ENCODE measurements at places on chromosomes 6 and 20.

DNA sequence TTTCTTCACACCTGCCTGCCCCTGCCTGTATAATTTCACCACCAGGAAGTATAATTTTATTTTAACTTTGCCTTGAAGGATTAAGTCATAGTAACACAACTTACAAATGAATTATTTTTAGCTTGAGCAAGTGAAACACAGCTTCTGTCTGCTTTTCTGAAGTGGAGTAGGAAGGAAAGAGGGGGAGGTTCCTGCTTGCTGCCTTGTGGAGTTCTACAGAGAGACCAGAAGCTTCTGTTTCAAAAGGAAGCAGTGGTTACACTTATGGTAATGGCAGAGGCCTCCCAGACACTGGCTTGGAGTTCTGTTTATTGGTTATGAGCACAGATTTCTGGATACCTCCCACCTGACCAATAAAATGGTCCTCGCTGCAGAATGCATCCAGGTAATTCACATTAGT, 159.6 kb downstream of the TMEM200A start:
- no peak for DNase-seq

DNA sequence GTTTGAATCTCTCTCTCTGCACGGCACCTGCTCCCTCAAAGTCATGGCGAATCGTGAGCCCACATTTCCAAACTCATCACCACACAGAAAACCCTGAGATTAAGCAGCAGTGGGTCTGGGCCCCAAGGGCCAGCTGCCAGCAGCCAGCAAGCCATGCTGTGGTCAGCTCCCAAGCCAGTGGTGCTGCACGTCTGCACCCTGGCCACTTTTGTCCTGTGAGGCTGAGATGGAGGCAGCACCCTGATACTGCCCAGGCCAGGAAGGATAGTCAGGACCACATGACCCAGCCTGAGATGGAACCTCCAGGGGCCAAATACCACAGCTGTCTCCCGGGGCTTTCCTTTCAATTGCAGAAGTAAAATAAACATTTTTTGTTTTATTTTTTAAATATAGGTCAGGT, 93.9 kb downstream of the PRND start:
- no peak for DNase-seq

DNA sequence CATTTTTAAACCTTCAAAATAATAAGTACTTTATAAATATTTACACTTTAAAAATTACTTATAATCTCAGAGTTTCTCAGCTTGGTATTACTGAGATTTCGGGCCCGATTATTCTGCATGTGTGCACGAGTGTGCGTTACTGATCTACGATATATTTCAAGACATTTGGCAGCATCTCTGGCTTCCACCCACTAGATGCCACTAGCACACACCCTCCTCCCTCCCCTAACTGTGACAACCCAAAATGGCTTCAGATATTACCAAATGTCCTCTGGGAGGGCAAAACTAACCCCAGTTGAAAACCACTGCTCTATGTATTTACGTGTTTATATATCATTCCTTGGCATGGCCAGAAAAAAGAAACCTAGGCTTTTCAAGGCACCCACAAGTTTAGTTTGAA, 95.9 kb downstream of the FYN start:
- no peak for DNase-seq

DNA sequence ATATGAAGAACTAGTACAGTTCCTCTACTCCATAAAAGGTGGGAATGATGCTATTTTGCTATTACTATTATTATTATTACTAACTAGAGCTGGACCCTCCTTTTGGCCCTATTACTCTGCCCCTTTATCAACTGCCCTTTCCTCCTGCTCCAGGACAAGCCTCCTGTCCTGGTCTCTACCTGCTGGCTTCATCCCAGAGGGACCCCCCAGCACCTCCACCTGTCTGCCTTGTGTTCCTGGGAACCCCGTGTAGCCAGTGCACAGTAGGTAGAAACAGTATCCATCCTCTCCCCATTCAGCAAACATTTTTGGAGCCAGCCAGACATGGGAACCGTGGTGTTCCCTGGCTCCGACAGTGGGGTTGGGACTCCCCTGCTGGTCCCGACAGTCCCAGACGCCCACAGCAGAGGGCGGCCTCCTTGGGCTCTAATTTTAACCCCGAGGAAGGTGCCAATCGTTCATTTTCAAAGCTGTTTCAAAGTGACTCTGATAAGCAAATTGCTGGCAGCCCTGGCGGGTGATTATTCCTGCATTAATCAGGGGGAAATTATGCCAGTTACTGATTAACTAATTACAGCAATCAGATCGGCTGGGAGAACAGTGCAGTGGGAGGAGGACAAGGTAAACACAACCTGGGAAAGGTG, 44.2 kb upstream of the MDGA1 start:
- no peak for DNase-seq

DNA sequence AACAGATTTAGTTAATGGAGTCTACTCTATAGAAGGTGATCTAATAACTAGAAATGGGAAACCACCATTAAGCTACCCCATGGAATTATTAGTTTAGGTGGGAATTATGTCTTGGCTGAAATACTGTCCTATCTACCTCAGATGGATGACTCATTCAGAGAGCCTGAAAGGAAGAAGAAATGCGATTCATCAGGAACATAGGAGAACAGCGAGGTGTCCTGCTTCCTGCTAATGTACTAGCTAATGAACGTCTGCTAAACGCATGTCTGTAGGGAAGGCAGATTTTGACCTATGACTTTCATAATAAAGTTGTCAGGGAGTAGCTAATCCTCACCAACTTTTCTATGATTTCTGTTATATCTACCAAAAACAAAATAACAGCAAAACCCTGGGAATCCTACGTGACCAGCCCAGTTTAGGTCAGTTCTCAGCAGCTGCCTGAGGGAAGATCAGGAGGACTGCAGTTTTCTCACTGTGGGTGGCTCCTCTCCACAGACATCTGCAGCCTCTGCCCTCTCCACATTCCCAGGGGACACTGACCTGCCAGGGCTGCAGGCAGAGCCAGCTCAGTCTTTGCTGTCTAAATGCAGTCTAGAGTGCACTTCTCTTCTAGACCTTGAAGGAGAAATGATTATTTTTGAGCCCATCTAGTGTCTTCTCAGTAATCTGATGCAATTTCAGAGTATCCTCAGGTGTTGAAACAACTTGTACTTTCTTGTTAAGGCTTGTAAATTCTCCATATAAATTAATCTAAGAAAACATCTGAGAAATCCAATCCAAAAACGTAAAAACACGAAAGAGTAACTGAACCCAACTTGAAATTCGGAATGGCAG, 18.1 kb upstream of the SFT2D1 start:
- no peak for DNase-seq

- no peak for DNase-seq
Measured at GRCh38 chr6:35600659-35601125, 88.0 kb upstream of the TULP1 start.

DNA sequence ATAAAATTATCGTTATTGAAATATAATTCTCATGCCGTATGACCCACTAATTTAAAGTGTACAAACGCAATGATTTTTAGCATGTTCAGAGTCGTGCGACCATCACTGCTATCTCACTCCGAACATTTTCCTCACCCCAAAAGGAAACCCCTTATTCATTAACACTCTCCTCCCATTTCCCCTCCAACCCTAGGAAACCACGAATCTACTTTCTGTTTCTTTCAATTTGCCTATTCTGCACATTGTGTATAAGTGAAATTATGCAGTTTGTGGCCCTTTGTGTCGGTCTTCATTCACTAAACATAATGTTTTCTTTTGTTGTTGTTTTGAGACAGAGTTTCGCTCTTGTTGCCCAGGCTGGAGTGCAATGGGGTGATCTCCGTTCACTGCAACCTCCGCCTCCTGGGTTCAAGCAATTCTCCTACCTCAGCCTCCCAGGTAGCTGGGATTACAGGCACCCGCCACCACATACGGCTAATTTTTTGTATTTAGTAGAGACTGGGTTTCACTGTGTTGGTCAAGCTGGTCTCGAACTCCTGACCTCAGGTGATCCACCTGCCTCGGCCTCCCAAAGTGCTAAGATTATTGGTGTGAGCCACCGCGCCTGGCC, 99.7 kb upstream of the ZNF217 start:
- DNase-seq: no peak

DNA sequence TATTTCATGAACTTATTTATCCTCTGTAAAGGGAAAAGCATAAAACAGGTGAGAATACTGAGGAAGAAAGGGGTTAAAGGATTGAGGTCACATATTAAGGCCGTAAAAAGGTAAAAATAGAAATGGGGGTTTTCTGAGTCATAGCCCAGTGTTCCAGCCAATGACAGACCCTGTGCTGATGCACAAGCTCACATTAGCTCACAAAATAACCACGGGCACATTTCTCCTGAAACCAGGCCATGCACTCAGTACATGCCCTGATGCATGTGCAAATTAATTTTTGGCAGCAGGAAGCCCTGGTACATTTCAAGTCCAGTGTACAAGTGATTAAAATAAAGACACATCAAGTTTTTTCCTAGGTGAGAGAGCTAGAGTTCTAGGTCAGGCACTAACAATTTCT, 194.4 kb downstream of the TMEM200A start:
- no peak for DNase-seq

- DNase-seq: no peak
Measured at GRCh38 chr6:49662892-49663261, 26.2 kb upstream of the RHAG start.

- DNase-seq: no peak
Measured at GRCh38 chr6:158061709-158062461, 80.2 kb downstream of the SYNJ2 start.

- no peak for DNase-seq
Measured at GRCh38 chr20:57294550-57294949, 28.1 kb upstream of the BMP7 start.

DNA sequence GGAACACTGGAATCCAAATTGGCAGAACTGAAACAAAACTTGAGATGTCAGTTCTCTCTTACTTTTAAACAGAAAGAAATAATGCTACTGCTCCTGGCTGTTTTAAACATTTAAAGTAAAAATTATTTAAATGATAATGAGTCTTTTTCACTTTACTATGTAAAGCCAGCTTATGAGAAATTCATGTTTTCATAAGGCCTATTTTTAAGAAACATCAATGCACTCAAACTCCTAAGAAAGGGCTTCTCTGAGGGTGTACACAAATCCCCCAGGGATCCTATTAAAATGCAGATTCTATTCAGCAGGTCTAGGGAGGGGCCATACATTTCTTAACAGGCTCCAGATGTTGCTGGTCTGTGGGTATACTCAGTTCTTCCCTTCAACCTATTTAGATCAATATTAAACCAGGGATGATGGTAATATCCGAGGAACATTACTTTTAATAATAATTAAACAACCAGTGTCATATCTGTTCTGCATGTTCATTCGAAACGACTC, 2.3 kb downstream of the FERMT1 start:
- DNase-seq: no peak
